ENCODE measurements at places on chromosomes 11 and 22.

DNA sequence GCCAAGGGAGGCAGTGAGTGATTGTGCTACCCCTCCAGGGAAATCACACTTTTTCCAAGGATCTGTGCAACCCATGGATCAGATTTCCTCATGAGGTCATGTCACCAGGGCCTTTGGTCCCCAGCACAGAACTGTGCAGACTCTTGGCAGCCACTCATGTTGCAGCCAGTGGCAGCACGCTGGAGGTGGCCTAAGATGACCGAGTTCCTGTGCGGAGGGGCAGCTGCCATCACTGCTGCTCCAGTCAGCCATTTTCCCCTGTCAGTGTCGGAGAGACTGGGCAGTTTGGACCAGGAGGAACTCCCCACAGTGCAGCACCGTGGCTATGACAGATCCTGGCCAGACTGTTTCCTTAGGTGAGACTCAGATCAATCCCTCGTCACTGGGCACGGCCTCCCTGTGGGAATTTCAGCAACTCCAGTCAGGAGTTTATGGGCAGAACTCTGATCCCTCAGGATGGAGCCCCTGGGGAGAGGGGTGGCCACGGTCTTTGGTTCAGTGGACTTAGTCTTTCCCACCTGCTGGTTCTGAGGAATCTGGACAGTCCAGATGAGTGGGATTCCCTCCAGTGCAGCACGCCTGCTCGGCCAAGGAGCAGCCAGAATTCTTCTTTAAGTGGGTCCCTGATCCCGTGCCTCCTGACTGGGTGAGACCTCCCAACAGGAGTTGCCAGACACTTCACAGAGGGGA, 194.6 kb upstream of the CARD18 start:
- no peaks in the 10 kb centered on the region for H3K27me3 ChIP-seq
- H3K4me1 ChIP-seq: no peaks in the 10 kb centered on the region
- H3K27ac ChIP-seq: no peak overlapping the region
- no peak overlapping the region for H3K4me3 ChIP-seq
- H3K36me3 ChIP-seq: no peaks in the 10 kb centered on the region

DNA sequence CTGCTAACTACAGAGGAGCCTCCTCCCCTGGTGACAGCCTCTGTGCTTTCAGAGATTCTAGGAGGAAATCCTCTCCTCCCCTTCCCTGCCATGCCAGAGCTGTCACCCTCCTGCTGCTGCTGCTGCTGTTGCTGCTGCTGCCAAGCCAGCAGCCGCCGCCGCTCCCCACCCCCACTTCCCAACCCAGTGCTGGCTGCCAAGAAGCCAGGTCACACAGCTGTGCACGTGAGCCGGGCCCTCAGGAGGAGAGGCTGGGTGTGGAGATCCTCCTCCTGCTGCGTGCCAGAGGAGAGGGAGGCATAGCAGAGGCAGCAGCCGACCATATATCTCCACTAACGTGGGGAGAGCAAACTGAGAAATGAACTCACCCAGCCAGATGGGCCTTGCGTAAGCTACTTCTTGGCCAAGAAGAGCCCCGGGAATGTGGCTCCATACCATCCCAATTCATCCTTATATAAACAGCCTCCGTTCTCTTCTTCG, 12.4 kb downstream of the CRY2 start:
- DNase-seq: peak; percentile 46
- H3K4me1 ChIP-seq: peaks cover 28% of the 10 kb centered on the region
- H3K36me3 ChIP-seq: peaks cover 16% of the 10 kb centered on the region
- no peaks in the 10 kb centered on the region for H3K27me3 ChIP-seq

- H3K27ac ChIP-seq: no peak overlapping the region
- no peak overlapping the region for H3K4me3 ChIP-seq
- H3K4me1 ChIP-seq: peaks cover 21% of the 10 kb centered on the region
- DNase-seq: no peak
Measured at GRCh38 chr11:11480971-11481370, 127.9 kb upstream of the CSNK2A3 start.

DNA sequence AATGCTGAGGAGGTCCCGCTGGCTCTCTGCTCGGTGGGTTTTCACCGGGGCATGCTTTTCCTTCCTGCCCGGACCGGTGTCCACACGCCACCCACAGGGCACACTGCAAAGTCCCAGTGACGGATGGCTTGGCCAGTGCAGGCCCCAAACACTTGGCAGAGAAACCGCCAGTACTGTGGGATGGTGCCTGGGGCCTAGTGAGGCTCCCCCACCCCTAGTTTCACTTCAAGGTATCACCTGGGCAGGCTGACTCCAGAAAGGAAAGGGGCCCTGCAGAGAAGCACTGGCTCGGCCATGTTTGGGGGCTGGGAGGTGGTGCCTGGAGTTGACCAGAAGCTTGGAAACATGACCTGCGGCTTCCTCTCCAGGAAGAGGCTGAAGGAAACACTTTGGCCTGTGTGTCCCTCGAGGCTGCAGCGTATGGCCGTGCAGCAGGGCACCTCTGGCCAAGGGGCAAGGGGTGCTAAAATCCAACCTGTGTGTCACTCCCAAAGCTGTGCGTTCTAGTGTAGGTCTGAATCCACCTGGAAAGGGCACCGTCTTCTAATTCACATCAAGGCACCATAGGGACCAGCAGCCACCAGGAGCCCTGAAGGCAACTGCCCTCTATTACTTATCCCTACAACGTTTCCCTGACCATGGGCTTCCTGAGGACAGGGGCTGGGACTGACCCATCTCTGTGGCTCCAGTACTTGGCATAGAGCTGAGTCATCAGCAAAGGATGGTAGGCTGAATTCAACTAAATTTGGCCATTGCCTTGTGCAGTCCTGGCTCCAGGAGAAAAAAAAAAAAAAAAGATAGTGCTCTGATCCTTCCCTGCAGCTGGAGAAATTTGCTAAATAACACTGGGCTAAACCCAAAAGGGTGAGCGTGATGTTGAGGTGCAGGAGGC, 22.6 kb downstream of the TPBGL start:
- peaks cover 20% of the 10 kb centered on the region for H3K4me1 ChIP-seq
- peaks cover 14% of the 10 kb centered on the region for H3K36me3 ChIP-seq
- H3K4me3 ChIP-seq: no peak overlapping the region
- DNase-seq: no peak
- H3K27ac ChIP-seq: no peak overlapping the region

DNA sequence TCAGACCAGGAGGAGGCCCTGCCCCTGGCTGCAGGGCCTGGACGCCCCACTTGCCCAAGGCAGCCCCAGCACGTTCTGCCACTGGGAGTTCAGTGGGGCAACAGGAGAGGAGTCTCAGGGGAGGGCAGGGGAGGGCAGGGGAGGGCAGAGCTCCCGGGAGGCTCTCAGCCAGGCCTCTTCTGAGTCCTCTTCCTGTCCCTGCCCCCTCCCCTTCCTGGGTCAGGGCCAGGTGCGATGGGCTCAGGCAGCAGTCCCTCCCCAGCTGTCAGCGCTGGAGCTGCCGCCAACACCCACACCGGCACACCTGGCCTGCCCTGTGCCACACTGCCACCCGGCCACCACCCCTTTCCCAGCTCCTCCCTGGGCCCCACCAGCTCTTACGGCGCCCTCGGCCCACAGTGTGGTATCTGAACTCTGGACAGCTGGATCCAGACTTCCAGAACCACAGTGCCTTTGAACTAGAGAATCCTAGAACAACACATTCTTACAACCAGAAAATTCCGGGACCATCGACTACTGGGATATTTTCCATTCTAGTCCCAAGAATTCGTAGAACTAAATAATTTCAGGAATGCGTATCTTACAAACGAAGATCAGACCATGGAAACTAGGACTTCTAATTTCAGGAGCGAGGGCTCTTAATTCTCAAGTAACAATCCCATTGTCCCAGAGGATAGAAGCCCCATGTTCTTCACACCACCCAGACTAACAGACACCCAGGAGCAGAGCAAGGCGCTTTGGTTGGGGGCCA, 21.8 kb downstream of the RPL3 start:
- H3K27me3 ChIP-seq: no peaks in the 10 kb centered on the region
- peaks cover 6% of the 10 kb centered on the region for H3K36me3 ChIP-seq
- peak overlapping the region; percentile 96 for H3K27ac ChIP-seq
- no peak overlapping the region for H3K4me3 ChIP-seq
- peaks cover 40% of the 10 kb centered on the region for H3K4me1 ChIP-seq

GRCh38 chr22:44455151-44455962, 42.7 kb downstream of the RTL6 start:
- H3K27ac ChIP-seq: no peak overlapping the region
- H3K4me1 ChIP-seq: peaks cover 2% of the 10 kb centered on the region
- no peaks in the 10 kb centered on the region for H3K27me3 ChIP-seq
- no peaks in the 10 kb centered on the region for H3K36me3 ChIP-seq

DNA sequence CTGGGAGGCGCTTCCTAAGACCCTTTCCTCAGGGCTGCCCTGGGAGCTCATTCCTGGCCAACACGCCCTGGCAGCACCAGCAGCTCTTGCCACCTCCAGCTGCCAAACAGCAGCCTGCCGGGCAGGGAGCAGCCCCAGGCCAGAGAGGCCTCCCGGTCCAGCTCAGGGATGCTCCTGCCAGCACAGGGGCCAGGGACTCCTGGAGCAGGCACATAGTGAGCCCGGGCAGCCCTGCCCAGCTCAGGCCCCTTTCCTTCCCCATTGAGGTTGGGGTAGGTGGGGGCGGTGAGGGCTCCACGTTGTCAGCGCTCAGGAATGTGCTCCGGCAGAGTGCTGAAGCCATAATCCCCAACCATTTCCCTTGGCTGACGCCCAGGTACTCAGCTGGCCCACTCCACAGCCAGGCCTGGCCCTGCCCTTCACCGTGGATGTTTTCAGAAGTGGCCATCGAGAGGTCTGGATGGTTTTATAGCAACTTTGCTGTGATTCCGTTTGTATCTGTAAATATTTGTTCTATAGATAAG, 7.6 kb downstream of the SLC39A13 start:
- H3K27me3 ChIP-seq: no peaks in the 10 kb centered on the region
- no peak for DNase-seq
- no peak overlapping the region for H3K4me3 ChIP-seq
- H3K27ac ChIP-seq: no peak overlapping the region

DNA sequence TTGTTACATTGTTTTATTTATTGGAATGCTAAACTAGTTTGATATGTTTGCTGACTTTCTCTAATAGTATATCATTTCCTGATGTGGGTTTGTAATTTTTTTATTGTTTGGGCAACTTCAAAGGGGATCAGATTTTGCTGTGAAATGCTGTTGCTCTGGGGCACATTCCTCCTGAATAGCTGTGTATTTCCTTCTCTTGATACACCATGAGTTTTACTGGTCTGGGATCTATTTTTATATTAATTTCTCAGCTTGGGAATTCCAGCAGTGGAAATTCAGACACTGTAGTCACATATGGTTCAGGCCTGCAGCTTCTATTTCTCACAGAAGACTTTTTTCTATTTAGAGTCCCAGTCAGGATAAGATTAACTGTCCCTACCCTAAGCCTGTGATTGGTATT, 58.9 kb downstream of the RPUSD4 start:
- no peak overlapping the region for H3K27ac ChIP-seq
- H3K4me3 ChIP-seq: no peak overlapping the region
- H3K36me3 ChIP-seq: peaks cover 4% of the 10 kb centered on the region
- peaks cover 9% of the 10 kb centered on the region for H3K27me3 ChIP-seq
- H3K4me1 ChIP-seq: peaks cover 41% of the 10 kb centered on the region

- H3K4me1 ChIP-seq: 0 out of 2 replicates have a peak, but pooled peaks cover 4% of the 10 kb centered on the region
- H3K27ac ChIP-seq: no peak overlapping the region
- no peak for DNase-seq
- no peaks in the 10 kb centered on the region for H3K36me3 ChIP-seq
- H3K4me3 ChIP-seq: no peak overlapping the region
Measured at GRCh38 chr22:23722160-23722559, 28.8 kb downstream of the ZNF70 start.

- peaks cover 27% of the 10 kb centered on the region for H3K36me3 ChIP-seq
- peaks cover 11% of the 10 kb centered on the region for H3K4me1 ChIP-seq
- H3K27me3 ChIP-seq: no peaks in the 10 kb centered on the region
- peak overlapping the region; percentile 100 for H3K4me3 ChIP-seq
- peak overlapping the region; percentile 97 for H3K27ac ChIP-seq
- no peak for DNase-seq
Measured at GRCh38 chr22:40951795-40952605, 822 bp downstream of the RBX1 start.

- peaks cover 5% of the 10 kb centered on the region for H3K27me3 ChIP-seq
- peak overlapping the region; percentile 23 for H3K27ac ChIP-seq
- no peaks in the 10 kb centered on the region for H3K36me3 ChIP-seq
- H3K4me3 ChIP-seq: no peak overlapping the region
- DNase-seq: no peak
Measured at GRCh38 chr11:69007975-69008381, 5.1 kb downstream of the MRGPRF start.

- H3K27me3 ChIP-seq: no peaks in the 10 kb centered on the region
- no peaks in the 10 kb centered on the region for H3K4me1 ChIP-seq
- no peak for DNase-seq
- no peak overlapping the region for H3K4me3 ChIP-seq
Measured at GRCh38 chr22:40463017-40463631, 92.7 kb downstream of the SGSM3 start.

DNA sequence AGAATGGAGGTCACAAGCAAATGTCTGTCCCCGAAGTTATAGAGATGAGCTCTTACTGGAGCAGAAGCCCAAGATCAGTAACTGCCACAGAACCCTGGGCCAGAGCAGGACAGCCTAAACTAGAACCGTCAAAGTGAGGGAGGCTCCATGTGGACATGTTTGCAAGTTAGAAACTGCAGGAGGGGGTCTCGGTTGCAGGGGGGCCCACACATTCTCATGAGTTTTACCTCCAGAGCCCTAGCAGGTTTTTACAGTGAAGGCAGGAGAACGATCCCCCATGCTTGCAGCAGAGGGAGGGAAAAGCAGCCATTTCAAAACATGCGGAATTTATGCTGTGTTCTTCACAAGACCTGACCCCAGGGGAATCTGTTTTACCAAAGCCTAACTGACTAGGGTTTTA, 133.5 kb upstream of the B3GAT1 start:
- no peak overlapping the region for H3K27ac ChIP-seq
- DNase-seq: no peak
- H3K4me1 ChIP-seq: peaks cover 15% of the 10 kb centered on the region
- peaks cover 4% of the 10 kb centered on the region for H3K36me3 ChIP-seq
- H3K27me3 ChIP-seq: peaks cover 2% of the 10 kb centered on the region
- H3K4me3 ChIP-seq: no peak overlapping the region

DNA sequence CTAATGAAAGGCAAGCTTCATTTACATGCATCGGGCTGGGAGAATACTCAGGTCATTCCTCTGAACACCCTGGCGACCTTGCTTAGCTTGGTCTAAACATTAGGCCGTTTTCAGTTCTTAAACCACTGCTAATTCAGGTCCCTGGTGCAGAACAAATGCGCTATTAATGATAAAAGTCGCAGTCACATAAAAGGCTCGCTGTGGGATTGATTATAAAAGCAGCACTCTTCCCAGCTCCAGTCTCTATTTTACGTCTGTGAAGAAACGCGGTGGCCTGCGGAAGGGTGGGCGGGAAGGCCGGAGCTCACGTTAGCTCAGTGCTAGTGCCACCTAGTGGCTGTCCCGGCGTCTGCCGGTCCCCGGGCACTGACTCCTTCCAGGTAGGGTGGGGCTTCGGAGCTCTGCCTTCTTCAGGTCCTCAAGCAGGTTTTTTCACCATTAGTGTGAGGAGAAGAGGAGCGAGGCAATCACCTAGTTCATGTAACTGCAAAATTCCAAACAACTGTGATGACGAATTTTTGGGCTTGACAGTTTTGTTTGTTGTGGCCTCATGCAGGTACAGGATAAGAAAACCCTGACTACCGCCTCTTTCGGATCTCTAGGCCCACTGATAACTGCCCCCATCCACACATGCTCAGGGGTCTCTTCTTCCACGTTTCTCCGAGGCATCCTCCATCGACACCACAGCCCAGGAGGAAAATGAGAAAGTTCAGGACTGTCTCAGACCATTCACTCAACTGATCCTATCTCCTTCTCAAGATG, 66.5 kb upstream of the CLMP start:
- H3K27me3 ChIP-seq: peaks cover 33% of the 10 kb centered on the region
- H3K4me1 ChIP-seq: peaks cover 7% of the 10 kb centered on the region
- peaks cover 23% of the 10 kb centered on the region for H3K36me3 ChIP-seq

Data from WTC11 (cell line).